Putamen (tissue), 1 donor: ENCODE measurements at places on chromosomes 7 and 10.

DNA sequence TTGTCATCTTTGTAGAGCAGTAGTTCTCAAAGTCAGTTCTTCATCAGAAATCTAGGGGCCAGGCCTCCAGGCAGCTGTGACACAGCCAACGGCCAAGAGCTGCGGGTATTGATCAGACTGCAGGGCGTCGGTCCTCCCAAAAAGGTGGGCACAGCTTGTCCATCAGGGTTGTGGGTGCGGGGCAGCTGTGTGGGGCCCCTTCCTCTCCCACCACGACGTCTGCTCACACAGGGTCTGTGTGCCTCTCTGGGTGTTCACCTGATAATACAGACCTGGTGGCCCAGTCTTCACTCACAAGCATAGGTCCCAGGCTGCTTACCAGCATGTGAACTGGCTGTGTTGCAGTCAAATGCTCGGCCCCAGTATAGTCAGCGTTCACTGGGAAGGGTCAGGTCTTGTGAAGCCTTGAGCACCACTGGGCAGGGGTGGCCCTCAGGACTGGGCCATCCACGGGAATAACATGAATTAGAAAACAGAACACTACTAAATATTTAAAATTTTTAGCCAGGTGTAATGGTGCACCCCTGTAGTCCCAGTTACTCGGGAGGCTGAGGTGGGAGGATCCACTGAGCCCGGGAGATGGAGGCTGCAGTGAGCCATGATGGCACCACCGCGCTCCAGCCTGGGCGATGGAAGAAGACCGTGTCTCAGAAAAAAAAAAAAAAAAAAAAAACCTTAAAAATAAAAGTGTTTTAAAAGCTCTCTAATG lies 102.8 kb upstream of the DIP2C start:
- no peak for DNase-seq

DNA sequence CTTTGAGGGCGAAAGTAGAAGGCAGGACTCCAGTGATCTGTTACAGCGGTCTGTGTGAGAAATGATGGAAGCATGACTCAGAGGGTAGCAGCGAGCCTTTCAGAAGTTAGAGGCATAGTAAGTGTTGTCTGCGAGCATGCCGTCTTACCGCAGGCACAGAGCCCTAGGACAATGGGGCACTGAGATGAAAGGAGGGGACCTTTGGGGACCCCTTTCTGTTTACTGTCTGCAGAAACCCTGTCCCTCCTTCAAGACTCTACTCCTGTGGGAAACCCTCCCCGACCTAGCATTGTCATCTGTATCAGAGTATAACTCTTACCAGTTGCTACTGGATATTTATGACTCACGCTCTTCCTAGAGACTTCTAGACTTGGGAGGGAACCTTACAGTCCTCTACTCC lies 87.2 kb upstream of the AGK start:
- no peak for DNase-seq

- DNase-seq: no peak
Measured at GRCh38 chr7:20197837-20198236, 19.3 kb downstream of the MACC1 start.

GRCh38 chr7:137772748-137773147 lies 74.0 kb downstream of the DGKI start:
- DNase-seq: no peak

- DNase-seq: no peak
Measured at GRCh38 chr10:86451604-86451960, 70.0 kb downstream of the WAPL start.

DNA sequence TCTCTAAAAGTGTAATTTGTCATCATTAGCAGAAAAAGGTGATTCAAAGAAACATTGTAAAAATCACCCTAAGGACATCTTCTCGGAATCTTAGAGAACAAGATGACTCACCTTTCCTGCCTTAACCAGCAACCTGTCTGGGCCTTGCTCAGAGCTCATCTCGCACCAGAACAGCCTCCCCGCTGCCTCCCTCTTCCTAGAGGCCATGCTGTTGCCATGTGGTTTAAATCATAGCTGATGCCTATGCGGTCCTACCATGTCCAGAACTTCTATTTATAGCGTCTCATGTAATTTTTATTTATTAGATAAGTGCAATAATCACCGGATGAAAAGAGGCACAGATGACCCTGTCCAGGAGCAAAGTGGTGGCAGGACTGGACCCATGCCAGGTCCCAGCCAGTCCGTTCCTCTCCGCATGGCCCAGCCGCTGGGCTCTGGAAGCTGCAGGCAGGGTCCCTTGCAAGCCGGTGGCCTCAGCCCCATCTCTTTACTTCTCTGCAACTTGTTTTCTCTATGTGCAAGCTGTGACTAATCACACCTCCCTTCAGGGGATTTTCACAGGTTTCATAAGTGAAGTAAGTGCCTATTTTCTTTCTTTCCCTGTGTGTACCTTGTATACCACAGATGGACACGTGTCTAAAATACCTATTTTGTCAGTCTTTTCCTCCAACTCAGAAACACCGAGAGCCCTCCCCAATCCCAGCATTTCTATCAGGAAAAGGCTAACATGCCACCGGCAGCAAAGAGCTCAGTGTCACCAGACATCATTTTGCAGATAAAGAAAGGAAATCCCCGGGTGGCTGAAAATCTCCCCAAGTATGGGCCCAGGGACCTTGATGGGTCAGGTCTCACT lies 27.1 kb downstream of the KLF6 start:
- no peak for DNase-seq

GRCh38 chr10:48496105-48496830 lies 108.6 kb downstream of the ARHGAP22 start:
- DNase-seq: no peak

DNA sequence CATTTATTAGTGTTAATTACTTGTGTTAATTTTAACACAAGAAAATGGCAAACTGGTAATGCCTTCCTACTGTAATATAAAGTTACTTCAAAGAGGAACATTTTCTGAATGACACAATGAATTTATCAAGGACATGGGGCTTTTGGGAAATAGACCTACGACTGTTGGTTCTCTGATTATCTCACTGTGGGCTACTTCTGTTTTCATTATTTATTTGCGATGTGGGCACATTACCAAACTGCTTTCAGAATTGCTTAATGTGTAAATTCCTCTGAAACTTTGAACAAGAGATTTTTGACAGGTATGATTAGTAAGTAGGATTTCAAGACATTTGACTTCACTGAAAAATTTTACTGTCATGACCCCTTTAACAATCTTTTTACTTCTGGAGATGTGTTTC lies 535.6 kb downstream of the CNTNAP2 start:
- DNase-seq: no peak

- no peak for DNase-seq
Measured at GRCh38 chr7:27826357-27826756, 86.4 kb downstream of the TAX1BP1 start.

GRCh38 chr10:84588971-84589370 lies 260.6 kb downstream of the CCSER2 start:
- DNase-seq: no peak
